NCI-H1436 treated with DMSO at 0.1 percent for 48 hours (cell line): ENCODE measurements at places on chromosomes 2 and 18.

- DNase-seq = peak; percentile 60
Observed at GRCh38 chr2:139529080-139529479, 748.9 kb upstream of the NXPH2 start.

DNA sequence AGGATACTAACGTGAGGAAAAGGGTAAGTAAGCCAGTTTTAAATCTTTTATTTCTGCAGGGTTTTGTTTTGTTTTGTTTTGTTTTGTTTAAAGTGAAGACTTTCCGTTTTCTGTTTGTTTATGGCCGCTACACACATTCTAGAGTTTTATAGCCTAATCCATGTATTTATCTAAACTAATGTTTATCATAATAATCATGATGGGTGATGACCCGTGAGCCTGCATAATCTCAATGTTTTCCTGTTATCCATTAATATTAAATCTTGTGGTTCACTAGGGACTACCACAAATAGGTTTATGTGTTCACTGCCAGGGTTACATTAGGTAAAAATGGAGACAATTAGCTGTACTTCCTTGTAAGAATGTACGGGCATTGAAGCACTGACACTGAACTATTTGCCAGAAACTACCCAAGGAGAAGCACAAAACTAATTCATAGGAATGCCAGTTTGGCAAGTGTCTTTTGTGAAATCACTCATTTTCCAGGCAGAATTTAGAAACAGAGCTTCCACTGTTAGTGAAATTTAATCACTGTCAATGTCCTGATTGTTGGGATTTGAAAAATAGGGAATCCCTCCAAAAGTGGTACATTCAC, 574.8 kb downstream of the LRP1B start:
- DNase-seq = no peak

GRCh38 chr2:137873536-137874244, 90.6 kb upstream of the HNMT start:
- peak; percentile 31 for DNase-seq

- DNase-seq = no peak
Observed at GRCh38 chr2:141186413-141187074, 944.3 kb downstream of the LRP1B start.

DNA sequence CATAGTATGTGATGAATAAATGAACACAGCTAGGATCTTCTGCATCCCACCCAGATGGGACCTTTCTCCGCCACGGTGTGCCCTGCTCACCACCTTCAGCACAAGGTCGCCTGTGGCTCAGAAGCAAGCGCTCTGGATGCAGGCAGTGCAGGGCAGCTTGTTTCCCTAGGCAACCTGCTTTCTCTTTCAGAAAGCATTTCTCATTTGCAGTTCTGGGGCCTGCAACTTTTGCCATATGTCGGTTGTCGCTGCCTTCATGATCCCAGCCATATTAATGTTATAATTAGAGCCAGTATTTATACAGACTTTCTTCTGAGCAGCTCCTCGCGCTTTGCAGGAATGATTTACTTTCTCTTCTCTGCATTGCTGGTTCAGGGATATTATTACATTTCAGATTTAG, 692.8 kb downstream of the RNF144A start:
- DNase-seq = no peak

DNA sequence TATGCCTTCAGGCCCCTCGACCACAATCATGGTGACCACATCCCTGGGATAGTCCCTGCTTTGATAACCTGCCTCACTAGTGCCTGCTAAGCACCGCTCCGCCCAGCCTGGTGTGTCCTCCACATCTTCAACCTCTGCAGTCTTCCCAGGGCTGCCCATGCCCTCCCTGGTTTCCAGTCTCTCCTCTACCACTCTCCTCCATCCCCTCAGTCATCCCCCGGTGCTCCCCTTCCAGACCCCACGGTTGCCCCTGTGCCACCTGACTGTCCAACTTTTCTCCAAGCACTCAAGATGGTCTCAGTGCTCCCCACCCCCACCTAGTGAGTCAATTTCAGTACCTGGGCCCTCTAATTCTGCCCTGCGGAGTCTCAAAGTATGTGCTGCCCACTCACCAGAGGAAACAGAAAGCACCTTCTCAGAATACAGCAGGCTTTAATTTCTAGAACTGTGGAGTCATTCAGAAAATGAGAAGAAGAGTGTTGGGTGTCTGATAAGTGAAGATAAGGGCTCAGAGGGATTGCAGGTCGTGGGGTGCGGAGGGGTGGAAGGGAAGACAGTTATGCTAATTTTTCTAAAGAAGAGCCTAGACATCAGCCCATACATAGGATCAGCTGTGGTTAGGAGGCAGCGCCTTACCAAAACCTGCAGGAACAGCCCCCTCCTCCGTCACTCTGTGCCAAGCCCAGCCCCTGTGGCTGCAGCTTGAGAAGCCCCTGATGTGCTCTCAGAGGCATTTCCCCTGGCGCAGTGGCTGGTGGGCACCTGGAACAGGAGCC, 53.6 kb upstream of the CAB39 start:
- no peak for DNase-seq

DNA sequence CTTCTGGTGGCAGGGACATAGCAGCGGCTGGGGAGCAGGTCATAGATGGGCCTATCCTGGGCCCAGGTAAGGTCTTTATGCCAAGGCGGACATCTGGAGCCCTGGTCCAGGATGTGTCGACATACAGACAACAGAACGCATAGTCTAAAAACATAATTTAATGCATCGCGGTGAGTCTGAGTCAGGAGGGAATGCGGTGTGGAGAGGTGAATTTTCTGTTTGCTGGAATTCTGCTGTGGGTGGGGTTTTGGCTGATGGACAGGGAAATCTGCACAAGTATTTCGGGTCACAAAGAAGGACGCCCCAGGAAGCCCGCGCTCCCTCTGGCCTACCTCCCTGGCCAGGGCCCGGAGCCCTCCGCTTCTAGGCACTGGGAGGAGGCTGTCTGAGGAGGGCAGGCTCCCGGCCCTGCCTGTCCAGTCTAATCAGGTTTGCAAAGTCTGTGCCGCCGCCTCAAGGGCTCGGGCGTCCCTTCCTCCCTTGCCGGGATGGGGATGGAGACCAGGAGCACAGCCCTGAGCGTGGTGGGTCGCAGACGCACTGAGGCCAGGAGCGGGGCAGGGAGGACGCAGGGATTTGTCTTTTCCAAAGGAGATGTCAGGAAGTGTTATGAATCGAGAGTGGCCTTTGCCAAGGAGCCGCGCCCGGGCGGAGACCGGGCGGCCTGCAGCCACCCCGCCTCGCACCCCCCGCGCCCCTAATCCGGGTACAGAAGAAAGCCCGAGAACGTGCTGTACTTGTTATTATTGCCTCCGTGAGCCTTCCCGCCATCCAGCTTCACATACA, 2.3 kb downstream of the C1QL2 start:
- DNase-seq = no peak
